ENCODE measurements at places on chromosomes 1 and 21.

DNA sequence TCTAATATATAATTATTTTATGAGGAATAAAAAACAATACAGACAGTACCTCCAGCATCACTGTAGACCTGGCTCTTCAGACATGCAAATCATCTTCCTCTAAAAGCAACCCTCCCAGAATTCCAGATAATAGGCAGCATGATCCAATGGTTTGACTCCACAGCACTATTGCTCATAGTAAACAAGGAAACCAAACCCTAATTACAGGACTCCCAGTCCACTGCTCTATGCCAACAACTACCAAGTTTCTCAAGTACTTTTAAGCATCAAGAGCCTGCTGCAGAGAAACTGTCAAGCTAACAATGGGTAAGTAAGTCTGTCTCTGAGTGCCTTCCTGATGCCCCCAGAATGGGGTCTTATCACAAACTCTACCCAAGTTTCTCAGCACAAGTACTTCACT, 57.2 kb downstream of the EYA3 start:
- no peak for DNase-seq

DNA sequence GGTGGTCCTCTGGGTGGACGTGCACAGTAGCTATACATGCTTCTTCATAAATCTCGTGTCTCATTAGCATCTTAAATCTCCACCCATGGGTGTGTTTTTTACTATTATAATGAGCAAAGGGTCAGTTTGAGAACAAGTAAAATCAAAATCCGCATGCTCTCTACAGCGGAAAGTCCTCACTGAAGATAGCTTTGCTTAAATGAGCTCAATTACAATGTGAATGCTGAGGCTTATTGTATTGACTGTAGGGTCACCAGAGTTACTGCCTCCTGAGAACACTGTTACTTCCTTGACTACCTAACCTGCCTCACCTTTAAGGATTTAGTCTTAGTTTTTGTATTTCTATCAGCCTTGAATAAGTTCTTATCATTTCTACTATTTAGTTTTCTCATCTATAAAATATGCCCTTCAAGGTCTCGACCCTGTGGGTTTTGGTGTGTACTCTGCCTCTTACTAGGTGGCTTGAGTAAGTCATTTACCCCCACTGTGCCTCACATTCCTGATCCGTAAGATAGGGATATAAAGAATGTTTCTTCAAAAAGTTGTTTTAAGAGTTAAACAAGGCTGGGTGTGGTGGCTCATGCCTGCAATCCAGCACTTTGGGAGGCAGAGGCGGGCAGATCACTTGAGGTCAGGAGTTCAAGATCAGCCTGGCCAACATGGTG, 7.9 kb downstream of the SLAMF7 start:
- DNase-seq = no peak

DNA sequence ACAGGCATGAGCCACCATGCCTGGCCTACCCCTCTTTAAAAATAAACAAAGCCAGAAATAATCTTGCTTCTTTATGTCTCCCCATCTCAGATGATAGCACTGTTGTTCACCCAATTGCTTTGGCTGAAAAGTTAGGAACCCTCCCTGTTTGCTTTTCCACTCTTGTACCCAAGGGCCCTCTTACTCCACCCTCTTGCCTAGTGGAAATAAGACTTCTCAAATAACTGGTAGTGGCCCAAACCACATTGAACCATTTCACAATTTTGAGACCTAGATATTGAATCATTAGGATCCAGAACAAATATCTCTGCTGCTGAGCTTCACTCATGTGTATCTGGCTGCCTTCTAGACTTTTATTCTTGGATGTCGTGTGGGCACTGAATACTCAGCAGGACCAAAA, 37.7 kb downstream of the RNF220 start:
- no peak for DNase-seq

DNA sequence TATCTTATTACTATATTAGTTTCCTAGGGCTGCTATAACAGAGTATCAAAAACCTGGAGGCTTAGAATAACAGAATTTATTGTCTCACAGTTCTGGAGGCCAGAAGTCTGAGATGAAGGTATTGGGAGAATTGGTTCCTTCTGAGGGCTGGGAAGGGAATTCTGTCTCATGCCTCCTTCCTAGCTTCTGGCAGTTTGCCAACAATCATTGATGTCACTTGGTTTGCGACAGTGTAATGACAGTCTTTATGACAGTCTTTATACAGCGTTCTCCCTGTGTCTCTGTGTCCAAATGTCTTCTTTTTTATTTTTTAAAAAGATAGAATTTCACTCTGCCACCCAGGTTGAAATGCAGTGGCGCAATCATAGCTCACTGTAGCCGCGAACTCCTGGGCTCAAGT, 15.8 kb upstream of the CENPF start:
- DNase-seq = no peak

GRCh38 chr1:11925938-11926292, 312 bp downstream of the KIAA2013 start:
- DNase-seq = no peak

DNA sequence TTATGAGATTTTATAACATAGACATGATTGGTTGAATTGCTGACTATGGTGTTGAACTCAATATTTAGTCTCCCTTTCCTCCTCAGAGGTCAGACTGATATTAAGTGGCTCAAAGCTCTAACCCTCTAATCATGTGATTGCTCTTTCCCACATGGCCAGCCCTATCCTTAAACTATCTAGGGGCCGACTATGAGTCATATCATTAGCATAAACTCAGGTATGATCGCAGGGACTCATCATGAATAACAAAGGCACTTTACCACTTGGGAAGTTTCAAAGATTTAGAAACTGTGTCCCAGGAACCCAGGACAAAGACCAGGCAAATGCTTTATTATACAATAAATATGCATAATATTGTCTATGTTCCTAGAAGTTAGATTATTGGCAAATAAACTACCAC, 894.6 kb upstream of the NEGR1 start:
- DNase-seq = no peak

GRCh38 chr1:174414203-174414602, 33.6 kb upstream of the GPR52 start:
- no peak for DNase-seq

GRCh38 chr21:45580181-45580575, 37.9 kb upstream of the SLC19A1 start:
- no peak for DNase-seq

DNA sequence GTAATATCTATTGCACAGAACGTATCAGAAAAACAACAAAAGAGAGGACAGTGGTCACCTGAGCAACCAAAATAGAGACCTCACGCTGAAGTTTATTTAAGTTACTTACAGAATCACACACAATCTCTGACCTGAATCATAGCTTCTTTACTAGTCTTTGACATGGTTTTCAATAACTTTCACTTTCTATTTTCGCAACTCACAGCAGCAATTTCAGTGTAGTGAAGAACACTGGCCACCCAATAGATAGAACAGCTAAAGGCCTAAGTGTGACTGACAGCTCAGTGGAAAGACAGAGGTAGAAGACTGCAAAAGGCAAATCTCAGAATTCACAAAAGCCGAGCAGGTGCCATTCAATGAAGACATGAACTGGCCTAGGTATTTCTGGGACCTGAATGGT, 435.6 kb upstream of the CHRM3 start:
- DNase-seq = no peak

GRCh38 chr1:117106478-117106877, 15.1 kb downstream of the TRIM45 start:
- DNase-seq = no peak

DNA sequence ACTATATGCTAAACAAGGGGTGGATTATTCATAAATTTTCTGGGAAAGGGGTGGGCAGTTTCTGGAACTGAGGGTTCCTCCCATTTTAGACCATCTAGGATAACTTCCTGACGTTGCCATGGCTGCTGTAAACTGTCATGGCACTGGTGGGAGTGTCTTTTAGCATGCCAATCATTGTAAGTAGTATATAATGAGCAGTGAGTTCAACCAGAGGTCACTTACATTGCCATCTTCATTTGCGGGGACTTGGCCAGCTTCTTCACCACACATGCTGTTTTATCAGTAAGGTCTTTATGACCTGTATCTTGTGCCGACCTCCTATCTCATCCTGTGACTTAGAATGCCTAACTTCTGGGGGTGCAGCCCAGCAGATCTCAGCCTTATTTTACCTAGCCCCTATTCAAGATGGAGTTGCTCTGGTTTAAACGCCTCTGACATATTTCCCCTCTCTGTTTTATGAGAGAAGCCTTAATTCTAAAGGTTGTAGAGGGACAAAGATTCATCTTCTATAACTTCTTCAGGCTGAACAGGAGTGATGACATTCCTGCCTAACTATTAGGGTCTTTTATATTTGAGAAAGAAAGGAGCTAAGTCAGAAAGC, 60.4 kb downstream of the DIP2A start:
- no peak for DNase-seq

DNA sequence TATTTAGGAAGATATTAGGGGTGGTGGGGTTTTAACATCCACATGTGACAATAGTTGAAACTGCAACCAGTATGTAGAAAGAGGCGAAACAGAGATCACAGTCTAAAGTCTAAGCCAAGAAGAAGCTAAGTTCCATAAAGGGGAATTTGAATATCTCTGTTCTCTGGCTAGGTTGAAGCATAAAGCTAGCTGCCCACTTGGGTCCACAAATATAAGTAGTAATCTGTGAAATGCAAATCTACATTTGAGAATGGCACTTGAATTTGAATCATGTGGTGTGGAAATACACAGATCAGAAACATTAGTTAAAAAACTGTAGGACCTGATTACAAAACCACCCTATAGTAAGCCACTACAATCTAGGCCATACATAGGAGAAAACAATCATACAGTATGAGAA, 602.1 kb downstream of the LMO4 start:
- DNase-seq = no peak

DNA sequence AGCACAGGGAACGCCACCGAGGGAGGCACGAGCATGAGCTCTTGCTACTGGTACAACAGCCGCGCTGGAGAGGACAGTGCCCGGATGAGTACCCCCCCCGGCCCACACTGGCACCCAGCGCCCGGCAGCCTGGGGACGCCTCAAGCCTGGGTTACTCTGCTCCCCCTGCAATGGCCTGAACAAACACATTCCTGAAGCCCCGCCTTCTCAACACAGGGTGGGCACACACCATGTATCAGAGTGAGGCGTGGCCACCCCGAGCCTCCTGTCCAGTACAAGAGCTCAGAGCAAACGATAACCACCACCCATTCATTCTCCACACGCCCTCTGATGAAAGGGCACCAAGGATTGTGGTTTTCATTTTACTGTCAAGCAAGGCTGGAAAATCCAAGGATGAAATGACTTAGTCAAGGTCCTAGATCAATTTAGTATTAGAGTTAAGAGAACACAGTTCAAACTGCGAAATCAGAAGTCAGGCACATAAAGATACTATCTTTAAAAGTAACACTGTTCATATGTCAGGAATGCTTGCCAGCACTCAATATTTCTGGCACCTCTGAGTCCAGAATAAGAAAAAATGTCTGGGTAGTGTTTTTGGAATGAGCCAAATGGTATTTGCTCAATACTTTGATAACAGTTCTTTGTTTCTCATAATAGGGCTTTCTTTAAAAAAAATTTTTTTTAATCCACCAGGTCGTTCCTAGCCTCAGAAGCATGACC, 22.0 kb downstream of the UBE2G2 start:
- DNase-seq = no peak

GRCh38 chr1:20440785-20441200, 45.2 kb downstream of the CAMK2N1 start:
- DNase-seq = no peak

DNA sequence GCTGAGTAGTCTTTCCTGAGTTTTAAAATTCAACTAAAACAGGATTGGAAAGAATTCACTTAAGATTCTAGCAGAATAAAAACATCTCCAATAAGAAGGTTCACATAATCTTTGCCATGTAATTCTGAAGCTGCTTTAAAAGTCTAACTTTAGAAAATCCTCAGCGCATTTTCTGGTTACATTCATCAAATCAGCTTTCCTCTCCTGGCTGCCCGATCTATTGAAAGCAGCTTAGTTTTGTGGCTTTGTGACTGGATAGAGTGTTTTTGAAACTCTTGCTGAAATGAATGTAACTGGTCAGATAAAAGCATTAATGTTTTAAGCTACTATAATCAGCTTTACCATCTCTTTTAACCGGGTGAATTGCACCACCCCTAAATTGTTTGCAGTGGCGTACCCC, 66.8 kb downstream of the DOP1B start:
- no peak for DNase-seq

GRCh38 chr21:19026911-19027310, 623.3 kb upstream of the TMPRSS15 start:
- DNase-seq = no peak

DNA sequence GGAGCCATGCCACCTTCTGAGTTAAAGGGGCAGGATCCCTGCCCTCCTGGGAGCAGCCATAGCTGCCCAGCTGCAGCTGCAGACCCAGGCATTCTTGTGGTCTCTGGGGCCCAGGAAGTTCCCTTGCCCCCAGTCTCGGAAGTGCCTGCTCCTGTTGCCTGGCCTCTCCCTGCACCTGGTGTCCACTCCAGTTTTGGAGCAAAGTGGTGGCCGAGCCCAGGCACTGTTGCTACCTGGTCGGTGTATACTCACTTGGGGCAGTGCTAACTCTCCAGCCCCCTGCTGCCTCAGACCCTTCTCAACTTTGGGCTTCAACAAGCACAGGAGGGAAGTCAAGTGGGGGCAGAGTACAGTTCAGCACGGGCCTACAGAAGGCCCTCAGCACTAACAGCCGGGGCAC, 352.9 kb upstream of the NCAM2 start:
- no peak for DNase-seq

GRCh38 chr1:6260433-6260934, 414 bp downstream of the GPR153 start:
- DNase-seq = no peak

GRCh38 chr1:150409504-150410362, 45.8 kb downstream of the RPRD2 start:
- DNase-seq = no peak

DNA sequence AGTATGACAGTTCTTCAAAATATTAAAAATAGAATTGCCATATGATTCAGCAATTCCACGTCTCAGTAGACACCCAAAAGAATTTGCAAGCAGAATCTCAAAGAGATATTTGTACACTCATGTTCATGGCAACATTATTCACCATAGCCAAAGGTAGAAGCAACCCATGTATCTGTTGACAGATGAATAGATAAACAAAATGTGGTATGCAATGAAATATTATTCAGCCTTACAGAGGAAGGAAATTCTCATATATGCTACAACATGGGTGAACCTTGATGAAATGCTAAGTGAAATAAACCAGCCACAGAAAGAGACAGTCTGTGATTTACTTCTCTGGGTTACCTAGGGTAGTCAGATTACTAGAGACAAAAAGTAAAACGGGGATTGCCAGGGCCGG, 47.0 kb downstream of the NAV1 start:
- no peak for DNase-seq
